ENCODE measurements at places on chromosomes 4 and X.

- no peak for DNase-seq
Observed at GRCh38 chrX:139156356-139156755, 374.2 kb upstream of the F9 start.

- no peak for DNase-seq
Observed at GRCh38 chr4:5489260-5489659, 219.1 kb downstream of the EVC2 start.

DNA sequence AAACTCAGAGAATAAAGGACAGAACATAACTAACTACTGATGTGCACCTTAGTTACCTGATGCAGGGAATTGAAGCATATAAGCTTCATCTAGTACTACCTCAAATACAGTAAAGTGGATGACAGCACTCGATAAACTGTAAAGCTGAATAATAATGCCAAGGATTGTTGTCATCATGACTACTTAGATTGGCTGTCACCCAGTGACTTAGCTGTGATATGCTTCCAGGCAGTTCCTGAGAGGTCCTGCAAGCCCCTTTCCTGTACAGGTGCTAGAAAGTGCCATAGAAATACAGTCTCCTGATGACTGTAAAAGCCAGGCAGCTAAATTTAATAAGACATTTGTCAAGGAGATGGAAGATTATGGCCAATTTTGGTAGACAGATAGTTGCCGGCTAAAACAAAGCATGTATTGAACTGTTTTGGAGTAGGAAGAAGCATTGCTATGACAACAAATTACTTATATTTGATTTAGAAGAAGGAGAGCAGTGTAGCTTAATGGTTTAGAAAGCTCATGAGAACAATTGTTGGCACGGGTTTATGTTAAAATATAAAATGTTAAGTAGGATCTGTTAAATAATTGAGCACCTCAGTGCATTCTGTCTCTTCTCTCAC, 29.7 kb downstream of the TMEM164 start:
- DNase-seq = no peak

GRCh38 chr4:153706519-153706918, 22.4 kb downstream of the TLR2 start:
- no peak for DNase-seq

DNA sequence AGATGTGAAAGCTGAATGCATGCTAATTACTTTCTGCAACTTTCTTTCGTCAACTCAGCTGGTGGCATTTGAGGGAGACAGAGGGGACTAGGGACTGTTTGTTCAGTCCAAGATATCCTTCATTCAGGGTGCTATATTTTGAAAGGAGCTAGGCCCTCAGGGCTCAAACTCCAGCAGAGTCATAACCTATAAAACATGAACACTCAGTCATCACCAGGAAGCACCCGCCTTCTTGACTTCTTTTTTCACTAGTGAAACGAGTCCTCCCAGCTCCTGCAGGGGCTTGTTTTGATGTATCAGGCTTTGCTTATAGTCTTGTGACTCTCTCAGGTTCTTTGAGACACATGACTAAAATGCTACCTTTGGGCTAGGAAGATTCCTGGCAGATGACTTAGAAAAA, 230.6 kb downstream of the PCDH7 start:
- no peak for DNase-seq

DNA sequence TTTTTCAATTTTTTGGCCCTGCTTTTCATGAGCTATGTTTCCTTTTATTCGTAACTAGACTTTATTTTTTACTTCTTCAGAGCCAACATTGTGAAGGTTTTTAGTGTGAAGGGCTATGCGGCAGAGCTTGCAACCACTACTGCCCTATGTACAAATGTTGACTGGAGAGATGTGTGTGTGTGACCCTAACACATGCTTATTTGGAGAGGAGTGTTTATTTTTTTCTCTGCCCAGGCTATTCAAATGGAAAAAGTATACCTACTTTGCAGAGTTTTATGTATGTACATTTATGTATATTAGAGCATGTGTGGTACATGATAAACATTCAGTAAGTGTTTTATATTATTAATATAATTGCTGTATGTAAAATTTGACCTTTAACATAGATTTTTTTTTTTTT, 86.5 kb downstream of the WWC2 start:
- DNase-seq = no peak

GRCh38 chr4:112847045-112847444, 202.4 kb upstream of the ANK2 start:
- no peak for DNase-seq

- DNase-seq = no peak
Observed at GRCh38 chrX:147838465-147839131, 73.1 kb upstream of the FMR1 start.

DNA sequence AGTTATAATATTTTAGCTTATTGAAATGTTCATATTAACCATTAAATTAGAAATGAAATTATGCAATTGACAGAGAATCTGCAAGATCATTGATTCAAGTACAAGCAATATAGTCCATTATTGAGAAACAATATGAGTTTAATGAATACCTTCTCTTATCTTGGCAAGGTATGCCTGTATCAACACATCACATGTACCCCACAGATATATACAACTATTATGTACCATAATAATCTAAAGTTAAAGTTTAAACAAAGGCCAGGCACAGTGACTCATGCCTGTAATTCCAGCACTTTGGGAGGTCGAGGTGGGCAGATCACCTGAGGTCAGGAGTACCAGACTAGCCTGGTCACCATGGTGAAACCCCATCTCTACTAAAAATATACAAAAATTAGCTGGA, 514.7 kb downstream of the PCDH7 start:
- DNase-seq = no peak

DNA sequence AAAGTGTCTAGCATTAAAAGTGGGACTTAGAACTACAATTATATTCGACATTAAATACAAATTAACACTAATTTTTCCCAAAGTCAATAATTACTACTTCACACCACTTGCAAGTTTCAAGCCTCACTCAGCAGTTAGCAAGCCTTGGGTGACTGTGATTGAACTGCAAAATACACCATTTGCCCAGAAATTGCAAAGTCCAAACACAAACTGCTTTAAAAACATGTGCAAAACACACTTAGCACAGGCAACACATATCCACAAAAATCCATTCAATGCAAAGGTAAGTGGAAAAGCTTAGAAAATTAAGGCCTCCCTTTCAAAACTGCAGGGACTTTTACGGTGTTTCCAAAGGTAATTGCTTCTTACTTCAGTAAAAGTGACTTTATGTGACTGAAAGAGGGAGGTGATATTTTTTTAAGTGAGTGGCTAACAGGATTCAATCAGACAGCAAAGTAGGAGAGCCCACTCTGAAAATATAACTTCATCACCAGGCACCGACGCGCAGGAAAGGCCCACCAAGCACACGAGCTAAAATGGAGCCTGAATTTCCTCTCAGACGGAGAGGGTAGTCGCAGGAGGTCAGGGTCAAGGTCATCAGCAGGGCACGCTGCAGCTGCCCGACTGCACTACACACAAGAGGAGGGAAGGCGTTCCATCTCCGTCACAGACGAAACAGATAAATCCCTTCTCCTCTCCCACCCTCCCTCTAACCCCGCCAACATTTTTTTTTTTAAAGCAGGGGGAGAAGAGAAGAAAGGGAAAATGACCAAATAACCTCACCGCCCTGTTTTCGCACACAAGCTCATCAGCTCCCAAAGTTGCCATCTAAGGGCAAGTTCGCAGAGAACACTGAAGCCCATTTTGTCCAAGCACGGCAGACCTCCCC, 3.1 kb downstream of the ZNF827 start:
- no peak for DNase-seq
